Activated CD4-positive, alpha-beta memory T cell treated with anti-CD3 and anti-CD28 coated beads, Interleukin-2, amount 10 ng/mL, durations not matched to agents 7 days and 5 days (primary cell): ENCODE measurements at places on chromosomes 1 and 21. TPM values are rescaled to one million over a fixed set of nuclear protein-coding genes. Genes with fewer than 3 reads are reported as not detected.

Gene CCDC30
- 1.6 TPM for total RNA-seq

Gene SH2D1B
- not detected for total RNA-seq

Gene CR1L
- total RNA-seq: not detected

Gene ATP1A4
- 0.33 TPM for total RNA-seq

Gene GPR25
- 0.25 TPM for total RNA-seq

DNA sequence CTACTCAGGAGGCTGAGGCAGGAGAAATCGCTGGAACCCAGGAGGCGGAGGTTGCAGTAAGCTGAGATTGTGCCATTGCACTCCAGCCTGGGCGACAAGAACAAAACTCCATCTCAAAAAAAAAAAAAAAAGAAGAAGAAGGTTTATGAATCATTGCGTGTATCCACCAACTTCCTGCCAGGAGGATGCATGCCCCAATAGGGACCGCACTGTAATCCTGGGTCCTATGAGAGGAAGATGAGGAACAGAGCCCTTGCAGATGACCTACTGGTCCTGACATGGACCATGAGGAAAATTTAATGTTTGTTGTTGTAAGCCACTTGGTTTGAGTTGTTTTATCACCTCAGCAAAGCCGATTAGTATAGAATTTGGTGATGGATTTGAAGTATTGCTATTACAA is 56.7 kb downstream of the PTGS2 start:
- H3K36me3 ChIP-seq: no peaks in the 10 kb centered on the region
- H3K27ac ChIP-seq: no peak overlapping the region
- H3K4me1 ChIP-seq: peaks cover 14% of the 10 kb centered on the region
- peaks cover 6% of the 10 kb centered on the region for H3K27me3 ChIP-seq
- no peak overlapping the region for H3K4me3 ChIP-seq

GRCh38 chr1:114607223-114607622 is 25.8 kb upstream of the BCAS2 start:
- no peak overlapping the region for H3K4me3 ChIP-seq
- no peaks in the 10 kb centered on the region for H3K36me3 ChIP-seq
- no peak for DNase-seq
- peaks cover 13% of the 10 kb centered on the region for H3K4me1 ChIP-seq
- no peak overlapping the region for H3K27ac ChIP-seq

DNA sequence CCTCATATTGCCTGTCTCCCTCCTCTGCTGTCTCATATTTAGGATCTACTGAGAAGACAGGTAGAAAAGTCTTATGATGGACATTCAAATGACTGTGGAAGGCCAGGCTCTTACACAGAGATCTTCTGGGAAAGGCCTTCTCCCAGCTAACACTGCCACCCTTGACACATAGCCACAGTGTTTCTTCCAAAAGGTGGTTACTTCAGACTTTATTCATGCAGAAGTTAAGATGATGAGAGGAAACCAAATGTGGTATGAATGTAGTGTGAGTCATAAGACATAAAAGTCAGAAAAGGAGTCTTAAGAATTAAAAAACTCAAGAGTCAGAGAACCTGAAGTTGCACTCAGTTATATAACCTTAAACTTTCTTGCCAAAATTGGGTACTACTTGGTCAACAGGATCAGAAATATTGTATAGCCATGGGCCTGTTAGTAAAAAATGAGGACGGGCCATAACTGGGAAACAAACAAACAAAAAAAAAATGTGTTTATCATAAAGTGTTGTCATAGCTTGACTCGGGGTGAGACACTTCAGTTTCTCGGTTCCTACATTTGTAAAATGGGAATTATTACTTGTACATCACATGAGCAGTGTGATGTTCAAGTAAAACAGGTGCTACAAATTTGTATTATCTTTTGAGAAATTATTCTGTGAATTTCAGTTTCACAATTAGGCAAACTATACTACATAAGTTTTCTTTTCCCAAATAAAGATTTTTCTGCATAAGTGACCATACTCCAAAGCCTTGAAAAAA is 1.2 kb upstream of the DENND1B start:
- peak overlapping the region; percentile 76 for H3K4me3 ChIP-seq
- DNase-seq: peak; percentile 46
- H3K27ac ChIP-seq: peak overlapping the region; percentile 100
- peaks cover 63% of the 10 kb centered on the region for H3K4me1 ChIP-seq
- no peaks in the 10 kb centered on the region for H3K27me3 ChIP-seq

GRCh38 chr1:8752921-8753713 is 64.3 kb downstream of the RERE start:
- H3K27ac ChIP-seq: no peak overlapping the region
- peaks cover 6% of the 10 kb centered on the region for H3K4me1 ChIP-seq
- H3K27me3 ChIP-seq: no peaks in the 10 kb centered on the region
- no peak overlapping the region for H3K4me3 ChIP-seq
- DNase-seq: no peak

DNA sequence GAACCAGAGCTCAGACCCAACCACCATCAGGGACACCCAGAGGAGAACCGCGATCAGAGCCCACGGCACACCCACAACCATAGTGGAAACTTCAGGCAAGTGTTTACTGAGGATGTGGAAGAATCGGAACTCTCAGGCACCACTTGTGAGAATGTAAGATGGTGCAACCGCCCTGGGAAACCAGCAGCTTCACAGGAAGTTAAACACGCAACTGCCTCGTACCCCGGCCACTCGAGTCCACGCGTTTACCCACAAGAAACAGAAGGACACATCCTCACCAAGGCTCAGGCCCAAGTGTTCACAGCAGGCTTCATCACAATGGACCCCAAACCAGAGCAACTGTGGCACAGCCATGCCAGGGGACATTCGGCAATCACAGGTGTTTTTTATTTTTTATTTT is 51.4 kb upstream of the COL6A2 start:
- H3K36me3 ChIP-seq: no peaks in the 10 kb centered on the region
- H3K4me1 ChIP-seq: no peaks in the 10 kb centered on the region
- H3K4me3 ChIP-seq: no peak overlapping the region
- DNase-seq: no peak
- peaks cover 2% of the 10 kb centered on the region for H3K27me3 ChIP-seq

- DNase-seq: no peak
- no peaks in the 10 kb centered on the region for H3K27me3 ChIP-seq
- peak overlapping the region; percentile 44 for H3K27ac ChIP-seq
- H3K36me3 ChIP-seq: peaks cover 13% of the 10 kb centered on the region
- H3K4me3 ChIP-seq: no peak overlapping the region
- H3K4me1 ChIP-seq: peaks cover 89% of the 10 kb centered on the region
Measured at GRCh38 chr1:101285922-101286570, 49.2 kb downstream of the S1PR1 start.

DNA sequence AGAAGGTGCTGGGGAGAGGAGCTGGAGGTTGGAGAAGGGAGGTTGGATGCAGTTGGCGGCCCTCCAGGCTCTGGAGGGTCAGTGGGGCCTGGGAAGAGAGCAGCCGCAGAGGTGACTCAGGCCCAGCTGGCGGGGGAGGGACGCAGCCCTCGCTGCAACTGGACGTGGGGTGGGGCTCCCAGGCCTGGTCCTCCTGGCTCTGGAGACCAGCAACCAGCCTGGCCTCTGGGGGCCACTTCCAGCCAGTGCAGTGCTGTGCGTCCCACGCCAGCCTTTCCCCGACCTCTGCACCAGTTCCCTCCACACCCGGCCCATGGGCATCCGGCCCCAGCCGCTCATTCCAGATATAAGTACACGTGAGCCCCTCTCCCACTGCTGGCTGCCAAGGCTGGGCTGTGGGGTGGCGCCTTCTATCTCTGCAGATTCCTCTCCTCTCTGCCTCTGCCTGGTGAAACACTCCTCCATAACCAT is 38.0 kb upstream of the COL18A1 start:
- H3K36me3 ChIP-seq: no peaks in the 10 kb centered on the region
- peaks cover 26% of the 10 kb centered on the region for H3K27me3 ChIP-seq
- DNase-seq: no peak
- peaks cover 17% of the 10 kb centered on the region for H3K4me1 ChIP-seq
- no peak overlapping the region for H3K4me3 ChIP-seq

GRCh38 chr1:163744301-163744887 is 422.6 kb downstream of the NUF2 start:
- H3K27ac ChIP-seq: no peak overlapping the region
- no peak overlapping the region for H3K4me3 ChIP-seq
- no peaks in the 10 kb centered on the region for H3K27me3 ChIP-seq
- no peaks in the 10 kb centered on the region for H3K4me1 ChIP-seq
- H3K36me3 ChIP-seq: no peaks in the 10 kb centered on the region
- DNase-seq: no peak

DNA sequence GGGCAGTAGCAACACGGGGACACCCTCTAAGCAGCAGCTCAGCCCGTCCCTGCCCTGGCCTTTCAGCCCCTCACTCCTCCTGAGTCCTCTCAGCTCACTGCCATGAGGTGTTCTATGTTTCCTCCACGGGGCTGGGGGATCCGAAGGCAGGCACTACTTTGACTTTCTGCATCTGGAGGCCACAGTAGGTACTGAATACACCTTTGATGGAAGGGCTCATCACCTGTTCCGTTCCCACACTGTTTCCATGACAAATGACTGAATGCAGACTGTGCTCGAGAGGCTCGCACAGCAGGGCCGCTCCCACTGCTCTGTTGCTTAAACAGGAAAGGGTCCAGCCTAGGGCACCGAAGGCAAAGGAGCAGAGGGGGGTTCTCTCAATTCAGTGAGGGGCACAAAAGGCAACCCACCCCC is 77.6 kb upstream of the DNAH14 start:
- no peak overlapping the region for H3K27ac ChIP-seq
- peaks cover 8% of the 10 kb centered on the region for H3K27me3 ChIP-seq
- H3K4me3 ChIP-seq: no peak overlapping the region

DNA sequence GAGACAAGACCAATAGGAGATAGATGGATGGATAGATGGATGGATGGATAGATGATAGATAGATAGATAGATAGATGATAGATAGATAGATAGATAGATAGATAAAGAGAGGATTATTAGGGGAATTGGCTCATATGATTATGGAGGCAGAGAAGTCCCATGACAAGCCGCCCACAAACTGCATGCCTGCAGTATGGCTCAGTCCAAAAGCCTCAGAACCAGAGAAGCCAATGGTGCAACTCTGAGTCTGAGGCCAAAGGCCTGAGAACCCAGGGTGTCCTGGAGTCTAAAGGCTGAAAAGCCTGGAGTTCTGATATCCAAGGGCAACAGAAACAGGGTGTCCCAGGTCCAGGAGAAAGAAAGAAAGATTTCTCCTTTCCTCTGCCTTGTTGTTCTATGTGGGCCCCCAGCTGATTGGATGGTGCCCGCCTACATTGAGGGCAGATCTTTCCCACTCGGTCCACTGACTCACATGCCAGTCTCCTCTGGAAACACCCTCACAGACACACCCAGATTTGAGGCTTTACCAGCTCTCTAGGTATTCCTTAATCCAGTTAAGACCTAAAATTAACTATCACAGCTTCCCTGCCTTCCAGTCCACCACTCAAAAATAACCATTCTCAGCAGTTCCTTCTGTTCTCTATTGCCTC is 39.6 kb upstream of the IRF2BP2 start:
- peaks cover 5% of the 10 kb centered on the region for H3K36me3 ChIP-seq
- peaks cover 3% of the 10 kb centered on the region for H3K27me3 ChIP-seq
- H3K4me3 ChIP-seq: no peak overlapping the region
- H3K27ac ChIP-seq: no peak overlapping the region

GRCh38 chr1:87878873-87879272 is 550.2 kb downstream of the LMO4 start:
- H3K4me1 ChIP-seq: no peaks in the 10 kb centered on the region
- H3K4me3 ChIP-seq: no peak overlapping the region
- no peaks in the 10 kb centered on the region for H3K36me3 ChIP-seq
- DNase-seq: no peak
- H3K27me3 ChIP-seq: no peaks in the 10 kb centered on the region

GRCh38 chr1:204920967-204921366 is 50.3 kb downstream of the NFASC start:
- no peaks in the 10 kb centered on the region for H3K36me3 ChIP-seq
- peaks cover 2% of the 10 kb centered on the region for H3K4me1 ChIP-seq
- H3K27me3 ChIP-seq: peaks cover 14% of the 10 kb centered on the region
- DNase-seq: no peak
- no peak overlapping the region for H3K27ac ChIP-seq

DNA sequence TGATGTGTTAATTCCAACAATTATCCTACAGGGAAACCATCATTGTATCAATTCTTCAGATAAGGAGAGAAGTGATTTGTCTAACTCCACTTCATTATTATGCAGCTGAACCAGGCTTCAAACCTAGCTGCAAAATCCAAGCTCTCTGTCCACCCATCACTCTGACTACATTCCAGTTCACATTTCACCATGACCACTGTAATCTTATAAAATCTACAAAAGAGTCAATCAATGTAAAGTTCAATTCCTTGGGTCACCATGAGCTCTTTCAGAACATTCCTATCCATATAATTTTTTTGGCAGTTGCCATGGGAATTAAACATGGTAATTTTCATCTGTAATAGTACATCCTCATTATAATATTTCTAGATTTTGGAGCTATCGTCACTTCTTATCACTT is 100.9 kb downstream of the PLPPR5 start:
- H3K4me3 ChIP-seq: no peak overlapping the region
- no peaks in the 10 kb centered on the region for H3K27me3 ChIP-seq
- no peak for DNase-seq
- H3K36me3 ChIP-seq: no peaks in the 10 kb centered on the region
- H3K4me1 ChIP-seq: no peaks in the 10 kb centered on the region

- H3K36me3 ChIP-seq: no peaks in the 10 kb centered on the region
- H3K27ac ChIP-seq: no peak overlapping the region
- no peak overlapping the region for H3K4me3 ChIP-seq
- DNase-seq: no peak
Measured at GRCh38 chr1:106458866-106459265, 597.6 kb upstream of the PRMT6 start.
